AG10803 (cell line): ENCODE measurements at places on chromosomes 6 and 20.

- no peak for DNase-seq
These were observed 136.5 kb upstream of the AKAP12 start for GRCh38 chr6:151103266-151103665.

GRCh38 chr20:56414842-56415765 lies 3.0 kb downstream of the CASS4 start:
- peak; percentile 65 for DNase-seq

- DNase-seq: no peak
These were observed 108.7 kb downstream of the GPX5 start for GRCh38 chr6:28634411-28634760.

- no peak for DNase-seq
These were observed 504.4 kb upstream of the NOX3 start for GRCh38 chr6:155959898-155960495.

- DNase-seq: no peak
These were observed 45.3 kb upstream of the DSN1 start for GRCh38 chr20:36818861-36819260.

- no peak for DNase-seq
These were observed 244.4 kb downstream of the LRFN2 start for GRCh38 chr6:40342723-40343122.

- DNase-seq: no peak
These were observed 83.2 kb upstream of the EYA2 start for GRCh38 chr20:46811224-46812084.

DNA sequence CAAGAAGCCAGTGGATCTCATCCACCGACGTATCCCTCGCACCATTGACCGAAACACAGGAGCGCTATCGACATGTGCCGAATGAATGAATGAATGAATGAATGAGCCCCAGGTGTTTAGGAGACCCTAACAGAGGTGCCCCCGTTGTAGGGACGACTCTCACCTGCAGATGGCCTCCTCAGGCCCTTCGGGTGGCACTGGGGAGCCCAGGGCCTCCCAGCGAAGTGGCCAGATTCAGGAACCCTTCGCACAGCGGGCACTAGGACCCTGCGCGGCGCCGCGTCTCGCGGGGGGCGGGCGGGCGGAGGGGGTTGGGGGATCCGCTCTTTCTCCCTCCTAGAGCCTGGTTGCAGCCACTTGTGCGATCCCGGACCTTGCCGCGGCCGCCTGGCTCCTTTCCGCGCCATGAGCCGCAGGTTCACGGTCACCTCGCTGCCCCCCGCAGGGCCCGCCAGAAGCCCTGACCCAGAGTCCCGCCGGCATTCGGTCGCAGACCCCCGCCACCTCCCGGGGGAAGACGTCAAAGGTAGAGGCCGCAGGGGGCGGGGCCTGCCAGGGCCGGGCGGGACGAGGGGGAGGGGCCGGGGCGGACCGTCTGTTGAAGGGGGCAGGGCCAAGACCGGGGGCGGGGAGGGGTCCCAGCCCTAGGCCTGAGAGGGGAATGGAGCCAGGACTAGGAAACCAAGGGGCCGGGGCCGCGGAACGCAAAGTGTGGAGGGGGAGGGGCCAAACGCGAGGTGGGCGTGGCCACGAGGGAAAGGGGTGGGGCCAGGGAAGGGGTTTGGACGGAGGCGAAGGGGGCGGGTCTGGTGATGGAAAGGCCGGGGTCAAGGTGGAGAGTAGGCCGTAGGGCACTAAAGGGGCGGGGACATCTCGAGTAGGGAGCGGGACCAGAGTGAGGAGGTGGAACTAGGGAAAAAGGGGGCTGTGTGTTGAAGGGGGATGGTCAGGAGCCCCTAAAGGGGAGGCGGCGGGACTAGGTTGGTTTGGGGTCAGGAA lies 7.4 kb upstream of the SLC12A5 start:
- DNase-seq: no peak

- DNase-seq: no peak
These were observed 5.6 kb downstream of the PIM1 start for GRCh38 chr6:37175332-37176267.

- DNase-seq: no peak
These were observed 102.2 kb upstream of the RALGAPA2 start for GRCh38 chr20:20814685-20815084.

DNA sequence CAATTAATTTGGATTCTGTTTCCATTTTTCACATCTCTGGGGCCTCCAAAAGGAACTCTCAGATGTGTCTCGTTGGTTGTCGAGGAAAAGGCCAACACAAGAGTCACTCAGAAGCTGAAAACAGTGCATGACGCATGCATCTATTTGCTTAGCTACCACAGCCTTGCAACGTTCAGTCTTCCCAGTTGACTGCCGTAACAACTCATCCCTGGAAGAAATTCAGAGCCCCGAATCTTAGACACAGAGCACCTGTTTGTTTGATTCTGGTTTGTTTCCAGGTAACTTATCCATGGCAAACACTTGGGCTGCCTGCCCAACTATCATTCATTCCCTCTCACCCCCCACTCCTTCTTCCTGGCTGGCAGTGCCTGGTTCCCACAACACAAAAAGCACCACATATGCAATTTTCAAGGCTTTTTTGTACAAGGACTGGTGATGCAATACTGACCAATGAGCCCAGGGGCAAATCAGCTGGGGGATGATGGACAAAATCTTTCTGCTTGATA lies 60.5 kb downstream of the ZMYND8 start:
- DNase-seq: no peak

DNA sequence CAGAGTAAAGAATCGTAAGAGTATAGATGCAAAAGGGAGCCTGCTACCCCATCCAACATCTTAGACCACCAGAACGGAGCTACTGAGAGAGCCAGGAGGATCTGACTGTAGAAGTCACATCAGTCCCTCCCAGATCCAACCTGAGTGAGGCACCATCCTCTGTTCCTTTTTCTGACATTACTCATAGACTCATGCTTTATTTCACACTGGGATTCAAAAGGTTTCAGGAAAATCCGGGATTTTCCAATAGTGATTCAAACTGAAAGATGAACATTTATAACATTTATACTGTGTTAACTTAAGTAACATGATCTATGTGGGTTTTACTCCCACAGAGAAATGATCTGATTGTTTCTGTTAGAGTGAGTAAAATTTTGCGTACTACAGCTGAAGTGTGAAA lies 868.6 kb upstream of the GJE1 start:
- no peak for DNase-seq

- DNase-seq: no peak
These were observed 313.9 kb upstream of the RNF24 start for GRCh38 chr20:4329232-4329631.

DNA sequence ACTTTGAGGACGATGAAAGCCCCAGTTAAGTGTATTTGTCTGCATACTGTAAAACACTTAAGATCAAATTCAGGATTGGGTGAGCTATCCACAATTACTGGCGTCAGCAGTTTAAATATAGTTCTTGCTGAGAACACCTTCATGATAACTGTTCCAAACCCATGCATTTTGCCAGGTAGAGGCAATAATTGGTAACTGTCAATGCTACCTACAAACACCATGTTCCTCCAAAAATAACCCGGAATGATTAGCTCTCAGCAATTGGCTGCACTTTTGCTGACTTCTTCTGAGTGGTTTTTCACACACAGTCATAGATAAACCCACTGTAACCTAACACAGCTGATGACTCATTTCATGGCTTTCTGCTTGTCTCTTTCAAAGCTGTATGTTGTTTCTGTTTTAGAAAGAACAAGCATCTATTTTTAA lies 1358.6 kb upstream of the GJE1 start:
- DNase-seq: peak; percentile 66

GRCh38 chr20:20102163-20102562 lies 49.8 kb downstream of the CFAP61 start:
- DNase-seq: no peak

DNA sequence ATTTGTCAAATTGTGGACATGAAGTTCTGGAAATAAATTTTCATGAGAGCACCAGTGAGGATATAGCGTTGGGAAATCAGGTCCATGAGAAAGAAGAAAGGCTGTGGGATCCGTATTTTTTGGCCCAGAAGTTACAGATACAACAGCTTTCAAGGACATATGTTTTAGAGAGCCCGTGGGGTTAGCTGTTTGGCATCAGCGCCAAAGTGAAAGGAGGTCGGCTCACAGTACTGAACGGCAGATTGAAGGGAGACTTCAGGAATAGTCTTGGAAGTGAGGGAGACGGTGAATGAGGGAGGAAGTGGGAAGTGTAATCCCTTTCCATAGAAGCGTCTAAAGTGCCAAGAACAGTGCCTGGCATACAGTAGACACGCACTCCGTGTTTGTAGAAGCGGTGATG lies 31.8 kb downstream of the ZDHHC14 start:
- DNase-seq: no peak

DNA sequence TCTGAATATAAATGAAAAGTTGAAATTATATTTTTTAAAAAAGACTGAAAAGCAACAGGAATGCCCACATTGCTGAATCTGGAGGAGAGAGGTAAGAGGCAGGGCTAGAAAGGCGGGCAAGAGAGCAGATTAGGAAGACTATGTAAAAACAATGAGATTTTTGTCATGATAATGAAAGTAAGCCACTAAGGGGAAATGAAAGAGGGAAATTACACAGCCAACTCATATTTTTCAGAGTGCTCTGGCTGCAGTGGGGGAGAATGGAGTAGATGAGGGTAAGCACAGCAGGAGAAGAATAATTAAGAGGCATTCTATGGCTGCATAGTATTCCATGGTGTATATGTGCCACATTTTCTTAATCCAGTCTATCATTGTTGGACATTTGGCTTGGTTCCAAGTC lies 281.9 kb downstream of the PKHD1 start:
- no peak for DNase-seq

DNA sequence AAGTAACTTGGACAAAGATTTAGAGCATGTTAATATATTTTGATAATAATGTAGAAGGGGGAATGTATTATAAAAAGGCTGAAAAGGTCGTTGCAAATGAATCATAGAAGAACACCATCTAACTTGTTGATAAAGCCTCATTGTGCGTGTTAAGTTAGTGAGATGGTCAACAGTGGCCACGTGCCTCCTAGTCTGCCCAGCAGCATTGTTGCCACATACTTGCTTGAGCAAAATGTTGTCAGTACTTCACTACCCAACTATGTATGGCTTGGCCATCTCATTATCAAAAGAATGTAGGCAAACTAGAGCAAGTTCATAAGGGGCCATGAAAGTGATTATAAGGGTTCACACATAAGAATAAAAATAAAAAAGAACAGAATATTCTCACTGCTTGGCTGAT lies 84.6 kb downstream of the PHACTR1 start:
- DNase-seq: peak; percentile 94

GRCh38 chr20:16013631-16014030 lies 559.6 kb downstream of the KIF16B start:
- no peak for DNase-seq

GRCh38 chr6:134464690-134465411 lies 146.9 kb upstream of the SGK1 start:
- peak; percentile 58 for DNase-seq

- no peak for DNase-seq
These were observed 11.6 kb downstream of the PTPRT start for GRCh38 chr20:43178080-43178479.

DNA sequence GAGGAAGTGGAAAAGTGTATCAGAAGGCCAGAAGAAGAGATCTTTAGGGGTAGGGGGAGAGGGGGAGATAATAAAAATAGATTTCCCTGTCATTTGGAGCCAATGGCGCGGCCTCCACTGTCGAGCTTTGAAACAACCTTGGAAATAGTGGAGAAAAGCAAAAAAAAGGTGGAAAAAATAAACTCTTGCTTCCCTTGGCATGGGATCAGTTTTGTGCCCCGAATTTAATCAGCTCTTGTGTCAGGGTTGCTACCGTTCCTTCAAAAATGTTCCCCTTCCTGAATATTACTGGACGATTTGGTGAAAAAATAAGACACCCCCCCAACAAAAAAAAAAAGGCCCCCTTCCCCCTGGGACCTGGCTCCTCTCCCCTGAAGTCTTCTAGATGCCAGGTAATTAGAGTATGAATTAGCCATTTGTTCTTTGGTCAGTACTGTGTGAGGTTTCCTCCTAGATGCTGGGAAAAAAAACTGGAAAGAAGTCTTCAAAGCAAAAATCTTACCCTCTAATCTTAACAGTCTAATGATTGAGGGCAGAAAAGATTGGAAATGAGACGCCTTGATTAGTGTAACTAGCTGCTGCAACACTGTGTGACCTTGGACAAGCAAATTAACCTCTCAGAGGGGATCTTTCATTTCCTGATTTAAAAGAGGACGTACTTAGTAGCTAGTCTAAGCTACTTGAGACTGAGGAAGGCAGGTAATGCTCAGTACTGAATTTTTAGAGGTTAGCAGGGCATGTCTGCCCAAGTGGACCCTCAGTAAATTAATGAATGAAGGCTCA lies 872 bp upstream of the RBM39 start:
- DNase-seq: no peak

DNA sequence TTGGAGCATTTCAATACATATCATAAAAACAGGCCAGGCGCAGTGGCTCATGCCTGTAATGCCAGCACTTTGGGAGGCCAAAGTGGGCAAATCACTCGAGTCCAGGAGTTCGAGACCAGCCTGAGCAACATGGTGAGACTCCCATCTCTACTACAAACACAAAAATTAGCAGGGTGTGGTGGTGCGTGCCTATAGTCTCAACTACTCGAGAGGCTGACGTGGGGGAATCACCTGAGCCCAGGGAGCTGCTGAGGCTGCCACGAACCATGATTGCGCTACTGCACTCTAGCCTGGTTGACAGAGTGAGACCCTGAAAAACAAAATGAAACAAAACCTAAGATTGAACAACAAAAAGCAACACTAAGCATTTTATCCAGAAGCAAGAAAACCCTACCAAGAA lies 47.2 kb downstream of the BACH2 start:
- no peak for DNase-seq

GRCh38 chr6:78908621-78909020 lies 41.3 kb downstream of the IRAK1BP1 start:
- DNase-seq: no peak

DNA sequence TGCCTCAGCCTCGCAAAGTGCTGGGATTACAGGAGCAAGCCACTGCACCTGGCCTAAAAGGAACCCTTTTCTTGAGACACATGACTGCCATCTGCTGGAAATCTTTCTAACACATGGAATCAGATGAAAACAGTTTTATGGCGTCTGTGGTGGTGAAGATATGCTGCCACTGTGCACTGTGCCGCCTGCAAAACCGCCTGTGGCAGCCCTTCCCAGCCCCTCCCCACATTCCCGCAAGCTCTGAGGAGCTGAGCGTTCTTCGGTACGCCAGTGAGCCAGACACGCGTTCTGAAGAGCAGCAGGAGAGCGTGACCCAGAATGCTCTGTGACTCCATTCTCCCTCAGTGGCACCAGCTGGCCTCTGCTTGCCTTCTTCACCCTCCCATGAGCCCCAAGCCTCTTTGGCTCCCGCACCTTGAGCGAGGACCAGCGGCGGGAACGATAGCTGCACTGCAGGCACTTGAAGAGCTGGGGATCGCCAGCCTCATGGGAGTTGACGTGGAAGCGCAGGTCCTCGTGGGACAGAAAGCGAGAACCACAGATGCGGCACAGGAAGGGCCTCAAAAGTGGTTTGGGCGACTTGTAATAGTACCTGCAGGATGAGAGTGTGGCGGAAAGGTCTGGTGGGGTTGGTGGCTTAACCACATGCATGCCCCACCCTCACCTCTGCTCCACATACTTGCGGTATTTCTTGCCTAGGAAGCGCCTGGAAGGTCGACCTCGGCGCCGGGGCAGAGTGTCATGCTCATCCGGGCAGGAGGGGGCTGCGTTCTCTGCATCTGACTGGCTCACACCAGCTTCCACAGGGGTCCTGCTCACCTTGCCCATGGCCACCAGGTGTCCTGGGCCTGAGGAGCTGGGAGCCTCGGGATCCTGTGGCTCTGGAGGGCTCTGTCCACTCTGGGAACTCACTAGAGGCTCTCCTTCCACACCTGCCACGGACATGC lies 8.7 kb downstream of the ZNF335 start:
- peak; percentile 34 for DNase-seq
